ENCODE measurements at places on chromosomes 1 and 21.
A peak's percentile ranks its signal among the peaks of the same experiment; 100 is the strongest.

GRCh38 chr1:181100015-181100905 lies 11.8 kb downstream of the IER5 start:
- no peak for DNase-seq

DNA sequence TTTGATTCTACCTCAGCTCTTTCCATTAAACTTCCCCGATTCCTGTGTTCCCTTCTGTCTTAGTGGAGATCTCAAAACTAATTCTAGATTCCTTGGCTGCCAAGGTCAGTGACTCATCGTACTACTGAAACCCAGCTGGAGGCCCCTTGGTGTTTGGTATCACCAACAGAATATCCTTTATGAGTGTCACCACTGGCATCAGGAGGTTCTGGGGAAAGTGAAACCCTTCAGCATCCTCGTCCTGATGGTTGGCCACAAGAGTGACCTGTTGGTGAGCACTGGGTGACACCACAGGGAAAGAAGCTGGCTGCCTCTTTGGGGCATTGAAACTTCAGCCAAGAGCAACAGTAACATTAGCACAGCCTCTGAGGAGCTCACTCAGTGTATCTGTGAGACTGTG lies 9.6 kb downstream of the RAB42 start:
- DNase-seq = no peak

DNA sequence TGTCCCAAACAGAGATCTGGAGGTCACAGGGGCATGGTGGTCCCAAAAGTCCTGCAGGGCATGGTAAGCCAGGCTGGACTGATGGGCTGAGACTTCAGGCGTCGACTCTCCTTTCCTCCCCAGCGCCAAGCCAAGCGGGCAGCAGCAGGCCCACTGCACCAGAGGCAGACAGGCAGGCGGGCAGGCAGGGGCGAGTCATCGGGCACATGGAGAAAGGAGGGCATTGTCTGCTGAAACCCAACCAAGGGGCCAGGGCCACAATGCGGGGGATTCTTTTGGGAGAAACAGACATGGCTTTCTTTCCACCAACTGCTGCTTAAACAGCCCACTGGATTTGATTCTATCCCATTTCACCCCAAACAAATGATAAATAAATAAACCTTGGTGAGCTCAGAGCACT lies 46.2 kb downstream of the TRABD2B start:
- DNase-seq = no peak

- DNase-seq = no peak
Measured at GRCh38 chr1:111251570-111251969, 24.1 kb downstream of the CHI3L2 start.

GRCh38 chr1:224312025-224312424 lies 17.9 kb downstream of the NVL start:
- DNase-seq = no peak

DNA sequence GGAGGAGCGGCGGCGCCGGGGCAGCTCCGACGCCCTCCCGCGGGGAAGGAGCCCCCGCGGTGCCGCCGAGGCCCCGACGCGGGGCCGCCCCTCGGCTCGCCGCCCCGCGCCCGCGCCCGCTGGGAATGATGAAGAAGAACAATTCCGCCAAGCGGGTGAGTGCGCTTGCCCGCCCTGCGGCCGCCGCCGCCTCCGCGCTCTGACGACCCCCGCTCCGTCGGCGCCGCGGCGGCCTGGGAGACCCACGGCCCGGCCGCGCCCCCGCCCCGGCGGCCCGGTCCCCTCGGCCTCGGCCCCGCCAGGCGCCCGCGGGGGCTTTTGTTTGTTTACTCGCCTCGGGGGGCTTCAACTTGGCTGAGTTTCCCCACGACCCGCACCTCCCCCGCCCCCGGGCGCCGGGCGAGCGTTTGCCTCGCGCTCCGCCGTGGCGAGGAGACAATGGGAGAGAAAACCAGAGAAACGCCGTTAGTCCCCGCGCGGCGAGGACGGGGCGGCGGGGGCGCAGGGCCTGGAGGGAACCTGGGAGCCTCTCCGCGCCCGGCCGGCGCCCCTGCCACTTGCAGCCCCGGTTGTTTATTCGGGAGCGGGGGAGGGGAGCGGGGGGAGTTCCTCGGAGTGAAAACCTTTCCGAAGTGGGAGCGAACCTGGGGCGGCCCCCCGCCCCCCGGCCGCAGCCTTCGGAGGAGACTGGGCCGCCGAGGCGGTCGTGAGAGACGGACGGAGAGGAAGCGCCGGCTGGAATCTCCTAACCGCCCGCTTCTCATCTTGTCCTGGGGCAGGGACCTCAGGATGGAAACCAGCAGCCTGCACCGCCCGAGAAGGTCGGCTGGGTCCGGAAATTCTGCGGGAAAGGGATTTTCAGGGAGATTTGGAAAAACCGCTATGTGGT lies 661 bp downstream of the PLEKHO1 start:
- DNase-seq = no peak

DNA sequence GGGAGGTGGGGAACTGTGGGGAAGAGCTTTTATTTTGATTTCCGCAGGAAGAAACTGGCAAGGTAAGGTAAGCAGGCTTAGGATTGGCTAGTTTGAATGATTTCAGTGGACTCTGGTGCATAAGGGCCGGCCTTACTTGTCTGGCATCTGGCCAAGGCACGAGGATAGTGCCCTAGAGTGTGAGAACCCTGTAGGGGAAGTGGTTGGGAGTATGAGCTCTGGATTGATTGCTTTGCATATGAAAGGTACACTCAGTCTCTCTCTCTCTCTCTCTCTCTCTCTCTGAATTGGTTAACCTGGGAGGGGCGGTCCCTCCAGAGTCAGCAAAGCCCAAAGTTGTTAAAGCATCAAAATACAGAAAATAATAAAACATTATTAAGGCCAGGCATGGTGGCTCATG lies 463.0 kb downstream of the SIPA1L2 start:
- no peak for DNase-seq

- peak; percentile 69 for DNase-seq
Measured at GRCh38 chr1:228416217-228416933, at the start of gene TRIM17. Gene TRIM17 (minus strand): TSS chr1:228416861. CDS start chr1:228415072, 1,789 bp downstream.

GRCh38 chr1:172203135-172203823 lies 217.2 kb upstream of the C1orf105 start:
- no peak for DNase-seq

GRCh38 chr1:100511058-100511457 lies 26.9 kb upstream of the GPR88 start:
- no peak for DNase-seq

DNA sequence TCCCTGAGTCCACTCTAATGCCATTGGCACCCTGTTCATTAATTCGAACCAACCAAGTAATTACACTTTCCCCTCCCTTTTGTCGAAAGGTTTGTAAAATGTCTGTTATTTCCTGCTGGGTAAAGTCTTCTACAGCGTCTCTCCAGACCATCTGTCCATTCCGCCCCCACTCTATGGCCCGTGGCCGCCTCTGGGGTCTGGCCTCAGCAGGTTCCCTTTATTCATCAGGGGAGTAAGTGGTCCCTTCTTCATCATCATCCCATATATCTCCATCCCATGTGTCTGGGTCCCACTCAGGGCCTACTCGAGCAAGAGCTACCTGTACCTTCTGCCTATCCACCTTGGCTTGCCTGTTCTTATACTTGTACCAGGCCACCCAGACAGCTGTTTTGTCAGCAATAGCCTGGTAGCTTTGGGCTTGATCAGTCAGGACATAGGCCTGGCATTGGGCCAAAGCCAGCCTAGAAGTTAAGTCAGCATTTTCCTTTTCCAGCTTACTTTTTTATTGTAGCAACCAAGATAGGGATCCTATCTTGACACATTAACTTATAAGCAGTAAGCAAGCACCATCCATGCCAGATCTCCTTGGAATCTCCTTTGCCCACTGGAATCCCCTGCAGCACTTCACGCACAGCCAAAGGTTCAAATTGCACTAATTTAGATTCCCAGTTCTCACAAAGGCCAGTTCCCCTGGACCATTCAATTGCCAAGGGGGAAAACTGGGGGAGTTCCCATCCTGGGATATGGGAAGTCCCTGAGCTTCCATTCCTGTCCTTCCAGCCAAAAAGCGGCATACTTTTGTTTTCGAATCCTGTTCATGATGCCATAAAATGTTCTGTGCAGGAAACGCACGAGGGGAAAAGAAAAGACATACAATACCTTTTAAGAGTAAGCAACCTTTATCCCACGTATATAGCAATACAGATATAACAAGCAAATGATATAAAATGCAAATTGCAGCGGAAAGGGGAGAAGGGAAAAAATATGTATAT lies 6.6 kb upstream of the STUM start:
- no peak for DNase-seq

DNA sequence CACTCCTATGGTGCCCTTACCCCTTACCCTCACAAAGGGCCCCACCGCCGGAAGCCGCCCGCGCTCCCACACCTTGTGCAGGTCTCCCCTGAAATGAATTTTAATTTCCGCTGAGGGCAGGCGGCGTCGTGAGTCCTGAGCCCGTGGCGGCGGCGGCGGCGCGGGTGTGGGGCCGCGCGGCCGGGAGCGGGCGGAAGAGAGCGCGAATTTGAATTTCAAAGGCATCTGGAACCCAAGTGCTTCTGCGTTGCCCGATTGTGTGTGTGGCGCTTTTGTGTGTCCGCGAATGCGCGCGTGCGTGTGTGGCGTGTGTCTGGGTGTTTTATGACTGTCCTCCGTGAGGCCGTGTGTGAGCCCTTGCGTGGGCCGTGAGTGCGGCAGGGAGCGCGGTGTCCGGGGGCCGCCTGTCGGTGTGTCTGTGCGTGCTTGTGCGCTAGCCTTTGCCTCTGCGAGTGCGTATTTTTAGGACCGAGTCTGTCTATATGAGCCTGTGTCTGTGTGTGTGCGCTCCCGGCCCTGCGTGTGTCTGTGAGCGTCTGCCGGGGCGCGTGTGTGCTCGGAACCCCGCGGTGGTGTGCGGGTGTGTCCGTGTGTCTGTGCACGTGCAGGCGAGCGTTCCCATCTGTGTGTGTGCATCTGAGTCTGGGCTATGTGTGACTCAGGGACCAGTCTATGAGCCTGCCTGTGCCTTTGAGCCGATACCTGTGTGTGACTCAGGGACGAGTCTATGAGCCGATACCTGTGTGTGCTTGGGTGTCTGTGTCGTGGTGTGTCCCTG lies 7.9 kb upstream of the ADGRB2 start:
- DNase-seq = no peak

DNA sequence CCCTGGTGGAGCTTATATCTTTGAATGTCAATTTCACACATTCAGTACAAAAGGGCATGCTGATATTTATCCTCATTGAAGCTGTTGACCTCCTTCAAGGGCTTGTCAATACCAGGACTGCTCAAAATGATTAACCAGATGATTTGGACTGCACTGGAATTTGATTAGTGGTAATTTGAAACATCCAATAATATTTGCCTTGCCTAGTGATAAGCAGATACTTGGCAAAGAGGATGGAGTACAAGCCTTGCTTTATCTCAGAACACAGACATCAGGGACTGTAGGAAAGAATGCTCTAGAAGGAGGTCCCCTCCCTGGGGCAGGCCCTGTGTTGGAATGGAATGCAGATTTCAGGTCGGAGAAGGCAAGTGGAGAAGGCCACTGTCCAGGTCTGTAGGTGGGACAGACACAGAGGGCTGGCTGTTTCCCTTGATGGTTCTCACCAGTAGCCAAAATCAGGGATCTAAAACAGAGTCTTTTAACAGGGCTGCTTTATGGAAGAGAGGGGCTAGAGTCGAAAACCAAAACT lies 64.8 kb upstream of the ZNF648 start:
- DNase-seq = no peak

- DNase-seq = no peak
Measured at GRCh38 chr1:10253755-10254154, 43.4 kb downstream of the KIF1B start.

DNA sequence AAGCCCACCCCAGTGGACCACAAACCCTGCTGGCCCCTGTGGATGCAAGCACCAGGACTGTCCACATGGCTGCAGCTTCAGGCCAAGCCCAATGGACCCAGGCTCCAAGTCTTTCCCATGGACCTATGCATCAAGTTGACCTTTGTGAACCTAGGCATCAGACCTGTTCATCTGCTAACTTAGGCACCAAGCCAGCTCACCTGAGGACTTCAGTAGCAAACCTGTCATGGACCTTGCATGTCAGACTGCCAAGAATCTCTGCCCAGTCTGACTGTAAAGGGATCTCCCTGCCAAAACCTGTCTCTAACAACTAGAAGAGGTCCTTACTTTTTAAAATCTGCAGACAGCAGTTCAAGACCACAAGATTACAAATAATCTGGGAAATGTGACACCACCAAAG lies 37.8 kb downstream of the FMO3 start:
- no peak for DNase-seq

DNA sequence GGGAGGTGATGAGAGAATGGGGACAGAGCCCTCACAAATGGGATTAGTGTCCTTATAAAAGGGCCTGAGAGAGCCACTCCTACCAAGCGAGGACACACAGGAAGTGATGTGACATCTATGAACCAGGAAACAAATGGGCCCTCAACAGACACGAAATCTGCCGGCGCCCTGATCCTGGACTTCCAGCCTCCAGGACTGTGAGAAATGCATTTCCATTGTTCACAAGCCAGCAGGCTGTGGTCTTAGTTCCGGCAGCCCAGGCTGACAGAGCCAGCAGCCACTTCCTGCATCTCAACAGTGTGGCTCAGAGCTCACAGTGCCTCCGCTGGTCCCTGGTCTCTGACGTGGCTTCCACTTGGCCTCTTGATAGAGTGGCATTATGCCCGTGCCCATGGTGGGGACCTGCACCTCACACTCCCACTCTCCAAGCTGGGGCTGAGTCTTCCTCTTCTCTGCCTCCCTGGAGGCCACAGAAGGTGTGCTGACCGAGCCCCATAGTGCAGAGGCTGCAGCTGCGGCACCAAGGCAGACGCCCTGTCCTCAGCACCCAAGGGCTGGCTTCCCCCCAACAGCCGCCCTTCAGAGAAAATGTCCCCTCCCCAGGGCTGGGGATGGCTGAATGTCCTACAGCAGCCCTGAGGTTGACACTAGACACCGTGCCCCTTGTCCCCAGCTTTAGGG lies 44.9 kb downstream of the ACOT7 start:
- DNase-seq = no peak

DNA sequence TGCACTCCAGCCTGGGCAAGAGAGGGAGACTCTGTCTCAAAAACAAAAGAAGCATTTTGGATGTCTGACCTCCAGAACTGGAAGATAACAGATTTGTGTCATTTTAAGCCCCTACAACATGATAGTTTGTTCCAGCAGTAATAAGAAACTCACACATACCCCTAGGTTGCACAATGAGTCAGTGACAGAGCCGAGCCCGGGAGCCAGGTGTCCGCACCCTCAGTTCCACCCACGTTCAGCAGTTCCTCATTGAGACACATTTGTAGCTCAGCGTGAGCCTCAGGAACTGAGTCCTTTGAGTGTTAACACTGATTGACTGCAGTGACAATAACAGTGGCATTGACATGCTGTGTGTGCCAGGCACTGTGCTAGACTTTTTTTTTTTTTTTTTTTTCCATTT lies 19.8 kb downstream of the LRRC38 start:
- DNase-seq = no peak

- DNase-seq = no peak
Measured at GRCh38 chr1:235207209-235207565, 46.1 kb upstream of the RBM34 start.

- peak; percentile 84 for DNase-seq
Measured at GRCh38 chr1:118185084-118185832, at the start of gene SPAG17. Gene SPAG17 (minus strand): TSS chr1:118185228. CDS start chr1:118185157, 71 bp downstream.

- DNase-seq = peak; percentile 58
Measured at GRCh38 chr1:84753516-84754385, 63.5 kb upstream of the SSX2IP start.

GRCh38 chr1:227563324-227564201 lies at the start of gene ZNF678:
Gene ZNF678 (plus strand): TSS chr1:227563556. CDS start chr1:227650992, 87,436 bp downstream.
- peak; percentile 85 for DNase-seq
